Effector CD8-positive, alpha-beta T cell (primary cell): ENCODE measurements at places on chromosomes 16 and 17.

DNA sequence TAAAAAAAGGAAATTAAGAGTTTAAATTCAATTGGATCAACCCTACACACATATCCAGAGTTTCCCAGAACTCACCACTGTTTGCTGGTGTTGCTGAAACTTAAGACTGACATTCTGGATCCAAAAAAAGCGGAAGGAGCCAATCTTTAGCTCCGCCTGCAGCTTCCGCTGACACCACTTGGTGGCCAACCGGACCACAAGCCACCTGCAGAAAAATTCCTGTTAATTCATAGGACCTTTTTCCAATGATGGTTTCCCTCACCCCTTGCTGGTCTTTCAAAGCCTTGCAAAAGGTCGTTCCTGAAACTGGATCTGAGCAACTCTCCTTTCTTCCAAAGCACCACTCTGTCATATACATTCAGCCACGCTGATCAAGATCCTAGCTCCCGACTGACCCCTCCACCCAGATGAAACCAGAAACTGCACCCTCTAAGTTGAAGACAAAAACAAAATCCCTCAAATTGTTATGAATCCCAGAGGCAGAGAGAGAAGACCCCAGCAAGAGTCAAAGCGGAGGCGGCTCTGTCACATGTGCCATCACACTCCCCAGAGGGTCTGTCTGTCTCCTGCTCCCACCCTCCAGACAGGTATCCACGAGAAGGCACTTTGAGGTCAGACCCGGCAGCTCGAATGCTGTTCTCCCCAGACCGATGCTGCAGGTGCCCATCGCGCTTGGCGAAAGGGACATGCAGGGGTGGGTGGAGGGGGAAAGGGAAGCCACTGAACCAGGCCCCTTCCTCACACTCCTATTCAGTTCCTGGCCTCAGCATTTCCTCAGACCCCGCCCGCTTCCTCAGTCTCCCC is 773 bp downstream of the BLTP2 start:
- no peak for DNase-seq

DNA sequence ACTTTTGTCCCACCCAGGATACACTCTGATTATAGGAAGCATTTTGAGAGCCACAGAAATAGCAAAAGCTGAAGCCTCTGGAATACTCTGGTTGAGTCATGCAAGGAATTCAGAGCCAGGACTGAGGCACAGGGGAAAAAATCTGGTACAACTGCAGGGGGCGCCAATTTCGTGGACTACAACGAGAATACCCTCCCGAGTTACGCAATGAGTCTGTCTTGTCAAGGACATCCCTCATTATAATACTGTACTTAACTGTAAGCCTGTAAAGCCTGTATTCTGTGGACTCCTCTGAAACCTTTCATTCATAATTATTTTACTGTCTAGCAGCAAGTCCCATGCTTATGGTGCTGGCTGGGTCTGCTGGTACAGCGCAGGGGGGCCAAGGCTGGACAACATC is 7.8 kb downstream of the HOXB1 start:
- no peak for DNase-seq

DNA sequence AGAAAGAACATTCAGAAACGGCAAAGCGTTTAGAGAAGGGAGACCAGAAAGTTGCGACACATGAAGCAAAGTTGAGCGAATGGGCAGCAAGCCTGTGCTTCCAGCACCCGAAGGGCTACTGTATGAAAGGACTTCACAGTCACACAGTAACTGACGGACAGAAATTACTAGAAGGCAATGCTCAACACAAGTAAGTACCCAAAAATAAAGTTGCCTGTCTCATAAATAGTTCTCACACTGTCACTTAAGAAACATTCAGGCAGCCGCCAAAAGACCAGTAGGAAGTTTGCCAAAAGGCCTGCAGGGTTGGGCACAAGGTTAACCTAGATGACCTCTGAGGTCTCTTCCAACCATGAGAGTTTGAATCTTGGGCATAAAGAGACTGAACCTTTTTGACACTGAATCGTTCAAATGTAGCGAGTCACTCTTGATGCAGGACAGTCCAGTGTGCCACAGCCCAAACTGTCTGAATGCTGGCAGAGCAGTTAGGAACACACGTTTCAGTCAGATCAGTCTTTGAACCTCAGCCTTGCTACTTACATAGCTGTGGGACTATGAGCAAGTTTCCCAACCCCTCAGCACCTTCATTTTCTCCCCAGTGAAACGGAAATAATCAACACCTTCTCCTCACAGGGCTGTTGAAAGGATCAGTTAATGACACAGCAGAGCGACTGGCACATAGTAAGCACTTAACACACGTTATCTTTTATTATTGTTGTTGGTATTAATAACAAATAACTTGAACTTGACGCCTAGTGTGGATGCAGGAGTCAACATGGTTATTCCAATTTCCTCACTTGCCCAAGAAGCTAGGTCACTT is 10.4 kb downstream of the NCBP3 start:
- no peak for DNase-seq

DNA sequence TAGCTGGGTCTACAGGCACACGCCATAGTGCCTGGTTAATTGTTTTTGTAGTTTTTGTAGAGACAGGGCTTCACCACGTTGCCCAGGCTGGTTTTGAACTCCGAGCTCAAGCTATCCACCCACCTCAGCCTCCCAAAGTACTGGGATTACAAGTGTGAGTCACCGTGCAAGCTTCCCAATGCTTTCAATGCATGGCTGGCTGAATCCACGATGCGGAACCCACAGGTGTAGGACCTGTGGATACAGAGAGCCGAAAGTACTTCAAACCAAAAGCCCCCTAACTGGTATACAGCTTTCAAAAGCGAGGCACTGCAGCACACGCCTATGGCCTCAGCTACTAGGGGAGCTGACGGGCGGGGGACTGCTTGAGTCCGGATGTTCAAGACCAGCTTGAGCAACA is 44.8 kb downstream of the METTL16 start:
- no peak for DNase-seq

- no peak for DNase-seq
Measured at GRCh38 chr17:51508048-51508447, 247.7 kb downstream of the UTP18 start.

DNA sequence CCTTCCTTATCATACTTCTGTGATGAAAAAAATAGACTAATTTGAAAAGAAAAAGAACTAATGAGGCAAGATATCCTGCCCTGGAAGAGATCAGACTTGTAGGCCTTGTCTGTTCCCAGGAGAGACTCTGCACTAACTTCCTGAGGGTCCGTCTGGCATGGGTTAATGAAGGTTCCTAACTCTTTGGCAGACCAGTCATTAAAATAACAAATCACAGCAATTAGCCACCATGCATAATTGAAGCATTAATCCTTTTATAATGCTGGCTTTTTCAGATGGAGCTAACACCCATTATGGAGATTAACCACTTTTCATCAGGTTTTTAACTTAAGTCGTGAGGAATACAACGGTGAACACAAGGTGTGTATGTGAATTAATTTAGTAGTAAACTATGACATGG is 10.4 kb upstream of the KRT10 start:
- DNase-seq = no peak
